ENCODE measurements at places on chromosomes 11 and 22.

GRCh38 chr22:47779474-47779873, 1017.0 kb downstream of the TBC1D22A start:
- no peak for DNase-seq

DNA sequence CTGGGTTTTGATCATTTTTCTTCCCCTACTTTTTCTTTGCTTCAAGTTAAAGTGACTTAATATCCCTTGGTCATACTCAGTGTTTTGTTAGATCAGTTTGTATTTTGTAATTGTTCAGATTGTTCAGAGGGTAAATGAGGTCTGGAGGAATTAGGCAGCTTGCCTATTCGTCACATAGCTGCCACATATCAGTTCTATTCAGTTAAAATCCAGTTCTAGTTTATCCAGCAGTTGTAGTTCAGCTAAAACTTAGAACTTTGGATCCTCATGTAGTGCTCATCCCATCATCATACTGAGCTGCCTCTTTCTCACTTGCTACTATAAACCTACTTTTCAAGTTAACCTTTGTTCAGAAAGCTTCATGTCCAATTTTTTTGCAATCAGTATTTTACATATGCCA, 47.1 kb upstream of the DEPDC7 start:
- DNase-seq = no peak

GRCh38 chr22:36257308-36257707, 4.4 kb downstream of the APOL1 start:
- DNase-seq = no peak

DNA sequence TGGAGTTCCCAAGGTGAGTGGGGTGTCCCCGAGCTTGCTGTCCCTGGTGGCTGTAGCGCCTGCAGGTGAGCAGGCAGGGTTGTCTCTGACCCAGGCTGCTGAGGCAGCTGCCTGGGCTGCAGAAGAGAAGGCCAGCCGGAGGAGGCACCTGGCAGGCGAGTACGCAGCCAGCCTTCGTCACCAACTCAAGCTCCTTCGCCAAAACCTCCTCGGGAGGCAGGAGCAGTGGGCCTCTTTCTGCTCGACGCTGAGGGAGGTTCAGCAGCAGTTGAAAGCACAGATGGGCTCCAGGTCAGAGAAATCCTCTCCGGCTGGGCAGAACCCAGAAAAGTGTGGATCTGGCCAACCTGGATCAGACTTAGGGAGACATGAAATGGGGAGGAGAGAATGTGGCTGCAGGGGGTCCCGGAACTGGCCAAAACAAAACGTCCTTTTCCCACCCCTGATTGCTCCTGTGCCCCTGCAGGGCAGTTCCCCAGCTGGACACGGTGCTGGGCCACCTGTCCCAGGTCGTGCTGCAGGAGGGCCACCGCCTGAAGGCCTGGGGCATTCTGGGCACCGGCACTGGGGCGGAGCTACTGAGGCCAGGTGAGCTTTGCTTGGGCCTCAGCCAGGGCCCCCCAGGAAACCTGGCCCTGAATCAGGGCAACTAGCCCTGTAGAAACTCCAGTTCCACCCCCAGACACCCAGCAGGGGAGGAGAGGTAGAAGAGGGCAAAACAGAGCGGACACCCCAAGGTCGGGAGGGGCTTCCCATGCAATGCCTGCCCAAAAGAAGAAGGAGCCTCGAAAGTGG, 56.7 kb downstream of the BTG4 start:
- DNase-seq = no peak

GRCh38 chr22:47196881-47197772, 434.7 kb downstream of the TBC1D22A start:
- DNase-seq = no peak

- DNase-seq = no peak
Measured at GRCh38 chr11:69239641-69240040, 54.3 kb upstream of the MYEOV start.

DNA sequence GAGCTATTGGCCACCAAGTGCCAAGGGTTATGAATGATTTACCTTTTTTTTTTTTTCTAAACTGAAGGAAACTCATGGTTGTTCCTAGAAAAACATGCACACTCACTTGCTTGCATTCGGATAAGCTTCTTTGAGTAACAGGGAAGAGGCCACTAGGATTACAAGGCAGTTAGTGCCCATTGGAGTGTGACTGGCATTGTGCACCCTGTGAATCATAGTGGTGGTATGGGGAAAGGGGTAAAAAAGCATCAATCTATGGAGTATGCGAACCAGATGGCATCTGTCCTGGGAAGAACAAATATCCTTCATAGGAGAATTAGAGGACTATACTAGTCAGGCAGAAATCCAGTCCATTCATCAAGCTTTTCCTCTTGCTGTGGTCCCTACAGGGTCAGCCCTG, 24.2 kb downstream of the CD44 start:
- DNase-seq = no peak

GRCh38 chr11:1218788-1219445, 3.9 kb upstream of the MUC5B start:
- DNase-seq = no peak

DNA sequence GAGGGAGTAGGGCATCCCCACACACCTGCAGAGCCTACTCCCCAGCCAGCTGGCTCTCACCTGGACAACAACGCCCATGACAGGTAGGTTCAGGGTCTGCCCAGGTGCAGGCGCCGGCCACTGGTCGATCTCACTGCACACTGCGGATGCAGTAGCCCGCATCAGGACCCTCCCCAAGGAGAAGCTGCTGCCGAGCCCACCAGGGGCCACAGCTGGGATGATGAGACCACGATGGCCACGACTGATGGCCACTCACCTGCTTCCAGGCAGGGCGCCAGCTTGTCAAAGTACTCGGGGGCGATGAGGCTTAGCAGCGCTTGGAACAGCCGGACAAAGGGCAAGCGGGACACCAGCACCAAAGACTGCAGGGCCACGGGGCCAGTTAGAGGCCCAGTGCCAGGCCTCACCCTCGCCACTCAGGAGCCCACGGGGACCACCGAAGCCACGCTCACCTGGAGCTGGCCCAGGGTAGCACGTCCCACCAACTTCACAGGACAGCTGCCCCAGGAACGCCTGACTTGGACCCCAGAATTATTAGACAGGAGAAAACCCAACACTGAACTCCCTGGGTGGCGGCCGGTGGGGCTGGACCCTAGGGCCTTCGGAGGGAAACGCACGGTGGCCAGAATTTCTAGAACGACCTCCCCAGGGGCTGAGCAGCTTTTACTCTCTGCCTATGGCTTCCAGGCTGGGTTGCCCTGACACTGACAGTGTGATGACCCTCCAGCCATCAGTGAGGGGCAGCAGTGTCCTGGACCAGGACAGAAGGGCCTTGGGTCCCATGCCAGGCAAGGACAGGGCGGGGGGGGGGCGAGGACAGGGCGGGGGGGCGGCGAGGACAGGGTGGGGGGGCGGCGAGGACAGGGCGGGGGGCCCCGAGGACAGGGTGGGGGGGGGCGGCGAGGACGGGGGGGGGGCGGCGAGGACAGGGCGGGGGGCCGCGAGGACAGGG, 8.9 kb upstream of the PLXNB2 start:
- no peak for DNase-seq

GRCh38 chr11:20021771-20022362, 138.4 kb downstream of the DBX1 start:
- no peak for DNase-seq

- DNase-seq = no peak
Measured at GRCh38 chr22:44741929-44742328, 10.4 kb upstream of the ARHGAP8 start.

GRCh38 chr22:23565305-23565914, 14.7 kb downstream of the IGLL1 start:
- DNase-seq = peak; percentile 31

- DNase-seq = no peak
Measured at GRCh38 chr11:12070446-12071267, 39.7 kb upstream of the MICAL2 start.

DNA sequence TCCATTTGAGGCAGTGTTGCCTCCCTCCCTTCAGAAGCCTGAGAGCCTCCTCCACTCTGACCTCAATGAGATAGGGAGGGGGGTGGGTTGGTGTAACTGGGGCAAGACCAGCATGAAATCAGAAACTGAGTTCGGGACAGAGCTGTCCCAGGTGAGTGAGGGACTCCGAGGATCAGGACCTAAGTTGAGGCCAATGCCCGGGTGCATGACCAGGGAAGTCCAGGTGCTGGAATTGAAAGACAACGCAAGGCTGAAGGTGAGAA, 40.8 kb upstream of the ZBED5 start:
- DNase-seq = no peak

DNA sequence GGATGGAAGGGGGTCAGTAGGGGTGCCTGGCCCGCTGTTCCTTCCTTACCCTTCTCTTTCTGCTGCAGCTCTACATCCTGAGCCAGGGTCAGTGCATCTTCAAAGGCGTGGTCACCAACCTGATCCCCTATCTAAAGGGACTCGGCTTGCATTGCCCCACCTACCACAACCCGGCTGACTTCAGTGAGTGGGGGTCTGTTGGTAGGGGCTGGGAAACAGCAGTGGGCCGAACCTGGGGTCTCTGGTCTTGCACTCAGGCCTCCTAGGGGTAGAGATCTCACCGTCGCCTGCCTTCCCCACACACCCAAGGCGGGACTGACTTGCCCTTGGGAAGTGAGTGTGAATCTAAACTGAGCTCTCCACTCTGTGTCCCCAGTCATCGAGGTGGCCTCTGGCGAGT, 7.6 kb downstream of the ABCG4 start:
- no peak for DNase-seq

- DNase-seq = peak; percentile 26
Measured at GRCh38 chr11:68617925-68618809, 66.2 kb upstream of the GAL start.
